Right ventricle myocardium inferior (tissue), 1 donor: ENCODE measurements at places on chromosomes 1 and 21.

DNA sequence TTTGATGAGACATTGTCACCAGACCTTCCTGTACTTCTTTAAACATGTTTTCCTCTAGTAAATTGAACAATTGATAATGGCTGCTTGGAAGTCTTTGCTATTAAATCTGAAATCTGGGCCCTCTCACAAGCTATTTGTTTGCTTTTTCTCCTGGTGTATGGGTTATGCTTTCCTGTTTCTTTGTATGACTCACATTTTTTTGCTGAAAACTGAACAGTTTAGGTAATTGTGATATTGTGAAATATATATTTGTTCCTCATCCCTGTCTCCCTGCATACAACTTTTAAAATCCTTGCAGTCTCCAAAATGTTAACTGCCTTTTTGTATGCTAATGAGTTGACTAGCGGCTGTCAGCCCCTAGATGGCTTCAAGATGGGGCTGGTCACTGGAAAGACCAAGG lies 61.6 kb downstream of the MAP3K21 start:
- DNase-seq = no peak

DNA sequence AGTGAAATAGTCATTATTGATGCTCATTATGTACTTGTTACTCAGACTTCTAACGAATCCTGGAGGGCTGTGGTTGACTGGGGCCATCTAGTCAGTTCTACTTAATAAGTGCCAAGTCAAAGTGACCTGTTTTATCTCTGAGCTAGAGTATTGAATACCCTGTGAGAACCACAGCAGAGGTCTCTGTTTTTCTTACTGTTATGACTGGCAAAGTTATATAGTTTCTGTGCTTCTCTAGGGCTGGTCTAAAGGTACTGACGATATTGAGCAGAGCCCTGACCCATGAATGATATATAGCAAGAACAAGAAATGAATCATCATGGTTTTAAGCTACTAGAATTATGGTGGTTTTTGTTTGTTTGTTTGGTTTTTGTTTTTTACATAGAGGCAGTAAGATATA lies 555.8 kb downstream of the PLA2G4A start:
- no peak for DNase-seq

DNA sequence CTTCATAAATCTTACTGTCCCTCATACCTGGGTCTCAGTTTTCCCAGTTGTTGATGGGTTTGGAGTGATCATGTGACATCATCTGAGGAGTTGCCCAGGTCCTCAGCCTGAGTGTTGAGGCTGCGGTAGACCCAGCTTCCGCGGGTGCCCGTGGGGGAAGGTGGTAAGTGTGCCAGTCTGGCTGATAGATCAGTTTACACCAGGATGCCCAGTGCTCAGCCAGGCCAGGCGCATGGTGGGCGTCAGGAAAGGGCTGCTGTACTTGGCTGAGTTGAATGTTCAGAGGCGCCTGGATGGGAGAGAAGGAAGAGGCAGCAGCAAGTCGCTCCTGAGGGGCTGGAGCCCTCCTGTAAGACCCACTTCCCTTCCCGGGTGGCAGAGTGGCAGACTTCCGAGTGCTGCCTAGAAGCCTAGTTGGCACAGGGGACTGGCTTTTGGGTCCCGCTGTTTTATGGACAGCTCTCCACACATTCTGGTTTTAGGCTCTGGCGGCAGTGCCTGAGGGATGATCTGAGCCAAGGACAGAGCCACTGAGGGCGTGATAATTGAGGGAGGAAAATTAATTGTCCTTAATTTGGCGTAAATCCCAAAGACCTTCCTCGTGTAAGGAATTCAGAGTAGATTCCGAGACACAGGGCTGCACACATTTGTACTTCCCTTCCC lies 35.8 kb downstream of the PTPRF start:
- no peak for DNase-seq

- no peak for DNase-seq
Observed at GRCh38 chr1:150748878-150749719, 16.5 kb downstream of the CTSS start.

GRCh38 chr1:6287431-6287886 lies 26.6 kb upstream of the GPR153 start:
- no peak for DNase-seq
